ENCODE measurements at places on chromosomes 3 and 15.
A peak's percentile ranks its signal among the peaks of the same experiment; 100 is the strongest.

DNA sequence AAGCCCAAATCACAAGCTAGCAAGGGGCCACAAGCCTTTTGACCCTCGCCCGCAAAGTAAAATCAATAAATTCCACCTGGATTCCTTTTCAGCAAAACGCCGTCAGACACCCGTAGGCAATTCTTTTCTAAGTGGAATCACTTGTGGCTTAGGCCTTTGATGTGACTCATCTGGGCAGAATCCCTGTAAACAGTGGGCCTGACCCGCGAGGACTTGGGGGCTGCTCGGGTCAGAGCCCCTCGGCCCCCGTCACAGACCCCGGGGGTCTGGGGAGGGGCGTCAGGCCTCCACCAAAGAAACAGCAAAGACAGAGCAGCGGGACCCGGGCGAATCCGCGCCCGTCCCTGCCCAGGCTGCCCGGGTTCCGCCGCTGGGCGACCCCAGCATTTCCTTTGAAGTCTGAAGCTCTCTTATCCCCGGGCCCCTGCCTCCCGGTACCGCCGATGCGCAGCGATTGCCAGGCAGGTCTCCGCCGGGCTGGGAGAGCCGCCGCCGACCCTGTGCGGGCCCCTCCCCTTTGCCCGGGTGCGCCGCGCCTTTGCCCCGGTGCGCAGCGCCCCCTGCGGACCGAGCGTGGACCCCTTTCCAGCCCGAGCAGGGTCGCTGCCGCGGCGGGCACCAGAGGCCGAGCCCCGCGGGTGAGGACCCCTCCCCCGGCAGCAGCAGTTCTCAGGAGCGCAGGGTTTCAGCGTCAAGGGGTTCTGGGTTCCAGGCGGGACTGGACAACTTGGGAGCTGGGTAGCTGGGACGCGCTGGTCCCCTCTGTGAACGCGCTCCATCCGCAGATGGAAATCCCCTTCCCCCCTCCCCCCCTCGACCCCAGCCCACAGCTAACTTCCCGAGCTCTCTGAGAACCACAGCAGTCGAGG, 178.3 kb downstream of the UACA start:
- DNase-seq = peak; percentile 32

DNA sequence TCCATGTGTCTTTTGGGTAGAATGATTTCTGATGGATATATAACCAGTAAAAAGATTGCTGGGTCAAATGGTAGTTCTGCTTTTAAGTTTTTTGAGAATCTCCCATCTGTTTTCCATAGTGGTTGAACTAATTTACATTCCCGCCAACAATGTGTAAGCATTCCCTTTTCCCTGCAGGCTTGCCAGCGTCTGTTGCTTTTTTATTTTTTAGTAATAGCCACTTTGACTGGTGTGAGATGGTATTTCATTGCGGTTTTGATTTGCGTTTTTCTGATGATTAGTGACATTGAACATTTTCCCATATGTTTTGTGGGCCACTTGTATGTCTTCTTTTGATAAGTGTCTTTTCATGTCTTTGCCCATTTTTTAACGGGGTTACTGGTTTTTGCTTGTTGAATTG, 36.3 kb upstream of the MB21D2 start:
- no peak for DNase-seq

DNA sequence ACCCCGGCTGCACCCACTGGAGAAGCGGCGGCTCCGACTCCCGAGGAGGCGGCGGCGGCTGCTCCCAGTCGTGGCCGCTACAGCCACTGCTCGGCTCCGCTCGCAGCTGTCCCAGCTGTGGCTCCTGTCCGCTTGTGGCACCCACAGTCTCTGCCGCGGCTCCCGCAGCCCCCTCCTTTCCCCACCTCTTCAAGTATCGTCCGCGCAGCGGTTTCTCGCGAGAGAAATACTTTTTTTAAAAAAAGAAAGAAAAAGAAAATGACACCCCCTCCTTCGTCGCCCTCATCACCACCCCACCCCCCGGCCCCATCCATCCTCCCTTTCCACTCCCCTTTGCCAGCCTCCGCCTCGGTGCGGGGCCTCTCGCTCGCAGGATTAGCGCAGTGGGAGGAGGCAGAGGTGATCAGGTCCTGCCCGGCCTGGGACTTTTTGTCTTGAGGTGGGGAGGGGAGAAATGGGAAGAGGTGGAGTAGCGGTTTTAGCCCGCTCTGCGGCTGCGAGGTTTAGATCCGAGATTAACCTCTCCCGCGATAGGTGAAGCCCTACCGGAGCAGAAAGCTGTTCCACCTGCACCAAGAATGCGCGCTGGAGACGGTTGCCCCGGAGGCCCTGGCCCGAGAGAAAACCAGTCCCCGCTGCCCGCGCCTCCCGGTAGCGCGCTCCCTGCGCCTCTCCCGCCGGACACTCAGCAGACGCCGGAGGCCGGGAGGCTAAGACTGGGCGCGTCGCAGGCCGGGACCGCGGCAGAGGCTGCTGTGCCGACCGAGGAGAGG, at the start of gene FBN1:
FBN1 (minus strand) TSS at position 152 of the 773 bp plus-strand sequence. CDS start 940 bp downstream, outside the sequence.
- peak; percentile 93 for DNase-seq

- DNase-seq = no peak
These were observed 333.8 kb upstream of the RBMS3 start for GRCh38 chr3:28947061-28947460.

DNA sequence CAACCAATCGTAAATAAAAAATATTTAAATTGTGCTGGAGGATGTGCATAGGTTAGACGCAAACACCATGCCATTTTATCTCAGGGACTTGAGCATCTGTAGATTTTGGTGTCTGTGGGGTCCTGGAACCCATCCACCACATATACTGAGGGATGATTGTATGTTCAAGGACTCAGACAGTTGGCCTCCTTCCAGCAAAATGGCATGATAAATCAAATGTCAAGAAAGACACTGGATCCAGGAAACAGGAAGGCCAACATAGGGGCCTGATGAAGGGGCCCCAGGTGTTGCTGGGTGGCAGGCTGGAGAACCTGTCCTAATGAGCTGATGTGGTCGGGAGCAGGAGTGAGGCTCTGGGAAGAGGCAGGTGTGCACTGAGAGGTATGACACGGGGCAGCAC, 289.5 kb downstream of the GABRG3 start:
- no peak for DNase-seq

DNA sequence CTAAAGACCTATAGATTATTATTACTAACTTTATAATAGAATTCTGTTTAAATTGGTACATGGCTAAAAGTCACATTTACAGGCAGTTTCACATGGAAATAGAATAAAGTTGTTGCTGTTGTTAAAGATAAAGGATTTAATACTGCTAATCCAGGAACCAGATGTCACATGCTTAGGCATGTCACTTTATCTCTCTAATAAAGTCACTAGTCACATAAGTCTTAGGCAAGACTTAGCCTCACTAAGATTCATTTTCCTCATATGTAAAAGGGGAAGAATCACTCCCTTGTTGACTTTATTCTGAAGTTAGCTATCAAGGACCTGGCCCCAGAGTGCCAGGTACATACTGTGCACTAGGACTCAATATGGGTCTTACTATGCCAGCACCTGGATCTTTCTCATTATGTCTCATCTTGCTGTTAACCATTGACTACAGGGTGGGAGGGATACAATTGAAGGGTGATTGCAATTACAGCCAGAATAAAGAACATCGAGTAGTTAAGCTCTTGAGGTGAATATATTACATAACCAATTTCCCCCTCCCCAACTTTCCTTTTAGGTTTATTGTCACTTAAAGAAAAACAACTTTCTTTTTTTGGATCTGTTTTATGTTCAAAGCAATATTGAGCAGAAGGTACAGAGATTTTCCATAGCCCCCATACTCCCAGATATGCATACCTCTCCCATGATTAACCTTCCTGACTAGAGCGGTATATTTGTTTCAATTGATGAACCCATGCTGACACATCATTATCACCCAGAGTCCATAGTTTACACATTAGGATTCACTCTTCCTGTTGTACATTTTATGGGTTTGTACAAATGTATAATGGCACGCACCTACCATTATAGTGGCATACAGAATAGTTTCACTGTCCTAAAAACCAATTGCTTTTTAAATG, 36.6 kb downstream of the LNP1 start:
- no peak for DNase-seq

GRCh38 chr3:31648286-31648968, 115.7 kb downstream of the STT3B start:
- no peak for DNase-seq

GRCh38 chr3:170599091-170599490, 13.2 kb upstream of the SLC7A14 start:
- DNase-seq = no peak

DNA sequence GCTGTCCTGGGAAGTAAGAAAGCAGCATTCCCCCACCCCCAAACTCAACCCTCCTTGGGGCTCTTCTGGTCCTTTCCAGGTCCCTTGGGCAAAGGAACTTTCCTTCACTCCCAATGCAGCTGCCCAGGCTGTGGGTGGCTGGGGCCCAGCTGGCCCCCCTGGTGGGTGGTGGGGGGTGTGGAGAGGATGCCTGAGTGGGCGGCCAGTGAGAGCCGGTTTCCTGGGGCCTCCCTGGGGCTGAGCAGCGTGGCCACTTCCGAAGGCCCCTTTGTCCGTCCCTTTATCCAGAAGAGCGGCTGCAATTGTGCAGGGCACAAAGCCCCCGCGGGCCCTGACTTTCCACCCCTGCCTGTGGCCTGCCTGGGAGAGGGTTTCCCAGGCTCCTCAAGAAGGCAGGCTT, 61.0 kb downstream of the RHCG start:
- no peak for DNase-seq

GRCh38 chr3:170941551-170941950, 33.1 kb upstream of the EIF5A2 start:
- DNase-seq = no peak

GRCh38 chr3:123352134-123352554, 96.7 kb downstream of the ADCY5 start:
- DNase-seq = no peak

DNA sequence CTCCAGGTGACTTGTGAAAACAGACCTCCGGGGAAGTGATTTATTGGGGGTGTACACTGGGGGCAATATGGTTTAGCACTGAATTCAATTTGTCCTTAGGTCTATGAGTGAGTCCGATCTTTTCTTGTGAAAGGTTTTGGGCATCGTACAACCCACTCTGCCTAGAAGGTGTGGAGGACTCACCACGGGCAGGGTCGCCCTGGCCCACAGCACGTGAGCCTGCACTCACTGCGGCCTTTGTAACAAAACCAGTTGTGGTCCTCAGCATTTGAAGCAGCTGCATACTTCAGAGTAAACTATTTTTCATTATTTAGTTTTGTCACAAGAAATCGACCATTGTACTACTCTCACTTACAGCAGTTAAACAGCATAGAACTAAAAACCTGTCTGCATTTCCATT, 72.6 kb upstream of the BLM start:
- no peak for DNase-seq

- no peak for DNase-seq
These were observed 3.6 kb upstream of the NCK1 start for GRCh38 chr3:136858381-136858780.

GRCh38 chr3:12024959-12025570, 20.9 kb downstream of the SYN2 start:
- no peak for DNase-seq

DNA sequence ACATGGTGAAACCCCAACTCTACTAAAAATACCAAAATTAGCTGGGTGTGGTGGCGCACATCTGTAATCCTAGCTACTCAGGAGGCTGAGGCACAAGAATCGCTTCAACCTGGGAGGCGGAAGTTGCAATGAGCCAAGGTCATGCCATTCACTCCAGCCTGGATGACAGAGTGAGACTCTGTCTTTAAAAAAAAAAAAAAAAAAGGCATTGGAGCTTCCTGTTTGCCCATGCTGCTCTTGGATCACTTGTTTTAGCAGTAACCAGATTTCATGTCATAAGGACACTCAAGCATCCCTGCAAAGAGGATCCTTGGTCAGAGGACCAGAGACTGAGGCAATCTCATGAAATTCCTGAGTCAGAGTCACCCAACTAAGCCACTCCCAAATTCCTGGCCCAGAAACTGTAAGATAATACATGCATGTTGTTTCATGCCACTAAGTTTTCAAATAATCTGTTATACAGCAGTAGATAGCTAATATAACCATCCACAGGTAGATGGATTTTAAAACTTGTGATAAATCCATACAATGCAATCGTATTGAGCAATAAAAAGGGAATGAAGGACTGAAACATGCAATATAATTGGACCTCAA, 82.0 kb upstream of the XXYLT1 start:
- DNase-seq = peak; percentile 20

- DNase-seq = no peak
These were observed 9.2 kb downstream of the HSPBAP1 start for GRCh38 chr3:122784436-122784835.

DNA sequence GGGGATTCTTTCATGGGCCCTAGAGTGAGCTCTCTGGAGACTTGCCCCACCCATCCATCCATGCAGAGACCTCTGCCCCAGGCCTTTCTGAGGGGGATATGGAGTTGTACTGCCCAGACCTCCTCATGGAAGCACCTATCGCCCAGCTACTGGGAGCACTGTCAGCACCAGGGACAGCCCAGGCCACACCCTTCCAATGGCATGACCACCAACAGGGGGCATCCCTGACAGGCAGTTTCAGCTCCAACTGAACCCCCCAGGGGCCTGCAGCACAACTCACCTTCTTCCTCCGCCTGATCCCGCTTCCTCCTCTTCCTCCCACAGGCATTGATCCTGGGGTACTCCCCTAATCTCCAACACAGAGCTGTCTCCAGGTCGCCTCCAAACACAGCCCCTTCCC, 21.8 kb downstream of the MRPS11 start:
- no peak for DNase-seq

DNA sequence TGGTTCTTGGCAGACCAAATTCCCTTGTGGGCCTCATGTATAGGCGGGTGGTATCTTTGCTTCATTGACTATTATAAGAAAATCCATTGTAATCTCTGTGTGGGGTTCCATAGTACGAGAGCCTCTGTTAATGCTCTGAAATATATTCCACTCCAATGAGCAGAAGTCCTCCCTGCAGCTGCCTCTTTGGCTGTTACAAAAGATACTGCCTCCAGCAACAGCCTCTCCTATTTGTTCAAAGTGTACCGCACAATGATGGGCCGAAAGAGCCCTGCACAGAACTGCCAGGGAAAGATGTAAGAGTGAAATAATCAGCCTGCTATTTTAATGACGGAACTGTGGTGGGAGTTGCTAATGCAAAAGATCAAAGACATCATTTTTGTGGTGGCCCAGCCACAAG, 48.9 kb downstream of the GRK7 start:
- no peak for DNase-seq

DNA sequence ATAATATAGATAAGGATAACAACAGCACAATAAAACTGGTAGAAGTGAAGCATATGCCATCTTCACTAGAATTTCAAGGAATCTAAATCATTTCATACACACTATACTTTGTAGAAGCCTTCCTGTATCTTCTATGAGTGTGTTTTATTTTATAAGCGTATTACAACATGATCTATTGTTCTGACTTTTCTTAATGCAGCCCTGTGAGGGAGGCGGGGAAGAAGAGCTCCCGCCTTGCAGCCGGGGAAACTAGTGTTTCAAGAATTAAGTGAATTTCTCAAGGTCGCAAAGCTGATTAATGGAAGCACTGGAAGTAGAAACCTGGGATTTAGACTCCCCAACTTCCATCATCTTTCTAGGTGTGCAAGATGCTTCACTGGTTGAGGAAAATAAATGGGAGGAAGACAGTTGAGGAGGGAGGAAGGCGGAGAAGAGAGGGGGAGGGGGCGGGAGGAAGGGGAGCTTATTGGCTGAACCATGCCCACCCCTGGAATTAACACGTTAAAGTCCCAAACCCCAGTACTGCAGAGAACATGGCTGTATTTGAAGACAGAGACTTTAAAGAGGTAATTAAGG, 32.9 kb downstream of the VGLL4 start:
- no peak for DNase-seq

GRCh38 chr3:182609575-182610156, 183.6 kb upstream of the ATP11B start:
- DNase-seq = no peak

GRCh38 chr3:188788621-188789081, 383.1 kb upstream of the TPRG1 start:
- DNase-seq = peak; percentile 61

GRCh38 chr3:111193472-111193871, 121.9 kb downstream of the NECTIN3 start:
- no peak for DNase-seq

Measured in SJSA1 (cell line).